ENCODE measurements at places on chromosomes 1 and 21.

DNA sequence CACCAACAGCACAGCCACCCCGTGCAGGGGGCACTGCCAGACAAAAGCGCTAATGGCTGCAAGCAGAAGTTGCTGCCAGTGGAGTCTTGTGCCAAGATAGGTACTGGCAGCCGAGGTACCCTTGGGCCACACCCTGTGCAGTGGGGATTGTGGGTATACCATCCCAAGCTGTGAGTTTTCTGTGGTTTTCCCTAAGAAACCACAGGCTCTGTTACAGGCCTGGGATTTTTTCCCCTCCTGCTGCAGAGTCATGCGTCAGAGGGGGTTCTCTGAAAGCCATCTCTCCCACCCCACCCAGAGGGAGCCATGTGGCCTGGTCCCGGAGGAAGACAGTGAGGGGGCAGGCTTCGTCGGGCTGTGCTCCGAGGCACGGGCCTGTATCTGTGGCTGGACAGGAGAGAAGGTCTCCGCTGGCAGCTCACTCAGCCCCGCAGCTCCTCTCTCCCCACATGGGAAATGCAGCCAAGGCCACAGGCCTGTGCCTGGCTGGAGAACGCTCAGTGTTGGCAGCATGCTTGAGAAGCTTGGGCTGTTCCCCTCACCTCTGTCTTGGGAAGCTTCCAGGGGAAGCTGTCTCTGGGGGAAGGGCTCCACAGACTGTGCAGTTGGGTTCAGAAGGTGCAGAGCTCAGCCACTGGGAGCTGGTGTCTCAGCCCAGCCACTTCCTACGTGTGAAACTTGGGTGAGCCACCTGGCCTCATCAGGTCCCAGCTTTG, 42.5 kb downstream of the NEK2 start:
- DNase-seq, result no peak

DNA sequence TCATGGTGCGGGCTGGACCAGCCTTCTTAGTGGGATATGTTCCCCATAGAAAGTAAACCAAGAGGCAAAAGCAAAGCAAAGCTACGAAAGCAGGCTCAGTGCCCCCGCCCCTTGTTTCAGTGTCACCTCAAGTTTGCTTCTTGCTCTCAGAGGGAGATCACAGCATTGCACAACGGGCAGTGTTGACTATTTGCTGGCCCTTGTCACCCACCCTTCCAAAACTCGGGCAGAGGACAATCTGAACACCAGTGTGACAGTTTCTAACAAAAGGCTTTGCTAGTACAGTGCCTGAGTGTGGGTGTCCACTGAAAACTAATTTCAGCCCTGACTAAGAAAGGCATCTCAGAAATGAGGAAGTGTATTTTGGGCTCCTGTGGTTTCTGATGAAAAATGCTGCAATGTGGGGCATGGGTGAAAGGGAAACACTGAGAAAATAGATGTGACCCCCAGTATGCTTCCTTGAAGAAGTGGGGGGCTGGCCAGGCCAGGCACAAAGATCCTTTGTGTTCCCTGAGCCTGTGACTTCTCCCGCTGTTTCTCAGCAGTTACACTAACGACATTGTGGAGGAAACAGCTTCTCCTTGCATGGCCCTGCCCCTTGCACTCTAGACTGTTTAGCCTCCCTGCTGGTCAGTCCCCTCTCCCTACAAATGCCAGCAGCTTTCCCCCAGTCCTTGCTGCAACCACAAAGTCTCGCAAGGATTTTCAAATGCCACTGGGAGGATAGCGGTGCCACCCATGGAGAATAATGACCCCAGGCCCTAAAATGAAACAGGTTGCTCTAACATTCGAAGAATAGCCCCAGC, 33.3 kb upstream of the KCNE1 start:
- DNase-seq, result peak; percentile 57

DNA sequence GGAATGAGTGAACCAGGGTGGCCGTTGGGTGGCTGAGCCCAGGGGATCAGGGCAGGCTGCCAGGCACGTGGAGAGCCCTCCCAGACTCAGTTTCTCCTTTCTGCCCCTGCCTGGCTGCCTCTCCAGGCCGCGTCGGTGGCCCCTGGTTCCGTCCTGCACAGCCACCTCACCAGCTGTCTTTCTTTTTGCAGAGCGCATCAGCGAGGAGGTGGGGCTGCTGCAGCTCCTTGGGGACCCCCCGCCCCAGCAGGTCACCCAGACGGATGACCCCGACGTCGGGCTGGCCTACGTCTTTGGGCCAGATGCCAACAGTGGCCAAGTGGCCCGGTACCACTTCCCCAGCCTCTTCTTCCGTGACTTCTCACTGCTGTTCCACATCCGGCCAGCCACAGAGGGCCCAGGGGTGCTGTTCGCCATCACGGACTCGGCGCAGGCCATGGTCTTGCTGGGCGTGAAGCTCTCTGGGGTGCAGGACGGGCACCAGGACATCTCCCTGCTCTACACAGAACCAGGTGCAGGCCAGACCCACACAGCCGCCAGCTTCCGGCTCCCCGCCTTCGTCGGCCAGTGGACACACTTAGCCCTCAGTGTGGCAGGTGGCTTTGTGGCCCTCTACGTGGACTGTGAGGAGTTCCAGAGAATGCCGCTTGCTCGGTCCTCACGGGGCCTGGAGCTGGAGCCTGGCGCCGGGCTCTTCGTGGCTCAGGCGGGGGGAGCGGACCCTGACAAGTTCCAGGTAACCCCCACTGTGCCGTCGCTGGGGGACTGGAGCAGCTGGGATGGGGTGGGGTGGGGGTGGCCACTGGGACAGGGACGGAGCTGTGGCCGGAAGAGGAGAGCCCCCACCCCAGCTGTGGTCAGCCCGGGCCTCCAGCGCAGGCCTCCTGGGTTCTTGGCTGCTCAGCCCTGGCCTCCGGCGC, 63.3 kb downstream of the COL18A1 start:
- DNase-seq, result no peak

- no peak for DNase-seq
Observed at GRCh38 chr1:84493747-84494146, 12.4 kb upstream of the SPATA1 start.

DNA sequence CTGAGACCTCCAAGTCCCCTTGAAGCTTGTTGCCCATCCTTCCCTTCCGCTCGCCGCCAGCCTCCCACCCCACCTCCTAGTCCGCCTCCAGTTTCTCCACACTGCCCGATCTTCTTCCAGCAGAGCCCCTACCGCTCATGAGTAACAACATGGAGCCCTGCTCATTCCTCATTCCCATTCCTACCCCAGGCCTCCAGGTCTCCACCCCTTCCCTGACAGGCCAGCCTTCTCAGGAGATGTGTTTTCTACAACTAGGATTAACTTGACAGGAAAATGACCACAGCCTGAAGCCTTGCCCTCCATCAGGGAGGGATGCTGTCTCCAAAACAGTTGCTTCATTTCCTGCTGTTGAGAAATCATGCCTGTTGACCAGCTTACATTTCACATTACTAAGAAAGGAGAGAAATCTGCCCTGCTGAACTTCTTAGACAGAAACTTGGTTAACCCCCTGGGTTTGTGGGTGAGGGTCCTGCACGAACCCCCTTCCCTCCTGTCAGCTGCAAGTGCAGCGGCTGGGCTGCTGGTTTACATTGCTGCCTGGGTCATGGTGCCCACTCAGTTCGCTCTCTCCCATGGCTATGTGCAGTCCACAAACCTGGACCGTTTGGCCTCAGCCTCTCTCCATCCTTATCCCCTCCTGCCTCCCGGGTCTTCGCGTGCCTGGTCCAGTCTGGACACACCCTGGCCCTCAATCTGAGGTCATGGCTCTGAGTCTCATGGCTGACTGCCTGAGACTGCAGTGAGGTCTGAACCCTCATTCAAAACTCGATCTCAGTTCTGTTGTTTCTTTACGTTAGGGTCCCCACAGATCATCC, 16.1 kb upstream of the CHI3L1 start:
- no peak for DNase-seq

DNA sequence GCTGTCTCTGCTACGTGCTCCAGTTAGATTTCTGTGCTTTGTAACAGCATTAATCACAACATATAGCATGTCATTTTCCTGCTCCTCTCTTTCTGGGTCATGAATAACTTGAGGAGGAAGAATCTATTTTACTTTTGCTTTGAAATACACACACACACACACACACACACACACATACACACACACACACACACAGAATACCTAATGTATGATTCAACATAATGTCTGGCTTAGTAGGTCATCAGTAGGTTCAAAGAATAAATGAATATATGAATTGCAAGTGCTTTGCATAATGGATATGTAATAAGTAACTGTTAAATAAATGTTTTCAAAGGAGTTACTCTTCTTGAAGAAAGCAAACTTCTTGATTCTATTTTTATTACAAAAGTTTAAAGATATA, 249.0 kb downstream of the PDE4B start:
- DNase-seq, result no peak

DNA sequence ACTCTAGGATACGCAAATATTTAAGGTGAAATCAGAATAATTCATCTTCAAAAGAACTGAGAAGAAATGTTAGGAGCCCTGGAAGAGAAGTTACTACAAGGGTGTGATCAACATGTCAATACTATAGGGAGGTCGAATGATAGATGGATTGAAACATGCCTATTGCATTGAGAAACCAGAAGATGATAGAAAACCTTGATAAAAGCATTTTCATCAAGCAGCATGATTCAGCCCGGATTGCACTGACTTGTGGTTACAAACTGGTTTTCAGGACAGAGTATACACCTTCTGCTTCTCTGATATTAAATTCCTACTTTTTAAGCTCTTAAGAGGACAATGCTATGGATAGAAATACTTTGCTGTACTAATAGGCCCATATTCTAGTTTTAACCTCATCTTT, 164.2 kb downstream of the FMN2 start:
- no peak for DNase-seq

DNA sequence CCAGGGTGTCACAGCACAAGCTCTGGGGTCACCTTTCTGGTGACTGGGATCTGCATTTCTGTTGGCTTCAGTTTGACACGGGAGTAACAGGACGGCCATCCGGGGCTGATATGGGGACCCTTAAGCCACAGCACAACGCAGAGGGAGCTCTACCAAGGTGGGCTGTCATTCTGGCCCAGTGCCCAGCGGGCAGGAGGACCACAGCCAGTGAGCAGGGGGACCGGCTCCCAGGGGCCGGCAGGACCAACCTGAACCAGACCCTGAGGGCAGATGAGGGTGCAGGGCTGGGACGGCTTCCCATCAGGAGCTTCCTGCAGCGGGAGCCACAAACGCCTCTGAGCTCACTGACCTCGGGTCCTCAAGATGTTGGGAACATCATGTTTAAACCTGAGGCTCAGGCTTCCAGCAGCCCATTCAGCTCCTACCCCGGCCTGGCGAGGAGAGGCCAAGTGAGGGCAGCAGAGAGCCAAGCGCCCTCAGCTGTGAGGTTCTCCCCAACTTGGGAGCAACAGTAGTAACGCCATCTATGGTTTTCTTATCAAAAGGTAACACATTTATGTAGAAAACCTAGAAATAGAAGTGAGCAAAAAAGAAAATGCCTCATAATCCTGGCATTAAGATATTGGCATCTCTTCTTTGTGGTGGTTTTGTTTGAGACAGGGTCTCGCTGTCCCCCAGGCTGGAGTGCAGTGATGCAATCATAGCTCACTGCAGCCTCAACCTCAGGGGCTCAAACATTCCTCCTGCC, 26.8 kb downstream of the TMEM201 start:
- peak; percentile 70 for DNase-seq

- DNase-seq, result no peak
Observed at GRCh38 chr1:96710708-96711477, 10.7 kb upstream of the PTBP2 start.

- no peak for DNase-seq
Observed at GRCh38 chr1:175537571-175537970, 205.8 kb downstream of the TNR start.

- DNase-seq, result no peak
Observed at GRCh38 chr1:217049081-217049480, 325.9 kb upstream of the ESRRG start.

DNA sequence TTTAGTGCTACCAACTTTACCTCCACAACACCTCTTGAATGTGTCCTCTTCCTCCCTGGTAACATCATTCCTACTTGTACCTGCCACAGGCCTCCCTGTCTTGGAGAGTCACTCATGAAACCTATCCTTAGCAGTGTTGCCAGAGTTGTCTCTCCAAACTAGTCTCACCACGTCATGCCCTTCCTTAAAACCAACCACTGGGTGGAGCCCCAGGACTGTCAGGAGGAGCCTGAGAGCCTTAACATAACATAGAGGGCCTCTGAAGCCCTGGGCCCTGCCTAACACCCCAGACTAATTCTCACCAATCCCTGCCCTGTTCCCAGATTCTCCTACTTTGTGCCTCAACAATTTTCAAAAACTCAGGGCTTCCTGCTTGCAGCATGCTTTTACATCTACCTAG, 65.3 kb downstream of the ZNF697 start:
- DNase-seq, result no peak

- DNase-seq, result no peak
Observed at GRCh38 chr1:50783286-50783685, 176.8 kb downstream of the FAF1 start.

- DNase-seq, result no peak
Observed at GRCh38 chr1:24683713-24684162, 40.6 kb downstream of the SRRM1 start.

- no peak for DNase-seq
Observed at GRCh38 chr1:41379738-41380130, 18.5 kb downstream of the FOXO6 start.

DNA sequence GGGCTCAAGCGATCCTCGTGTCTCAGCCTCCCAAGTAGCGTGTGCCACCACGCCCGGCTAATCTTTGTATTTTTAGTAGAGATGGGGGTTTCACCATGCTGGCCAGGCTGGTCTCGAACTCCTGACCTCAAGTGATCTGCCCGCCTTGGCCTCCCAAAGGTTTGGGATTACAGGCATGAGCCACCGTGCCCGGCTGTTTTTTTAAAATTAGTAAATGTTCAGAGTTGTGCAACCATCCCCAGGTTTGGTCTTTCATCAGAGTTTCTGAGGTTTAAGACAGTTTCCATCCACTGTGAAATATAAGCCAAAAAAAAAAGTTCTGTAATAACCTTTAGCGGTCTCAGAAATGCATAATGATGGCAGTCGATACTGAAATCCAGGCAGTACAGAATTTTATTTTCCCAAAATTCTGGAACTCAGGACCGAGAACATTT, 550 bp upstream of the SYT11 start:
- no peak for DNase-seq

- DNase-seq, result no peak
Observed at GRCh38 chr1:25168193-25169071, 63.9 kb downstream of the SYF2 start.

- no peak for DNase-seq
Observed at GRCh38 chr1:121517586-121518230, 332.9 kb downstream of the SRGAP2C start.

DNA sequence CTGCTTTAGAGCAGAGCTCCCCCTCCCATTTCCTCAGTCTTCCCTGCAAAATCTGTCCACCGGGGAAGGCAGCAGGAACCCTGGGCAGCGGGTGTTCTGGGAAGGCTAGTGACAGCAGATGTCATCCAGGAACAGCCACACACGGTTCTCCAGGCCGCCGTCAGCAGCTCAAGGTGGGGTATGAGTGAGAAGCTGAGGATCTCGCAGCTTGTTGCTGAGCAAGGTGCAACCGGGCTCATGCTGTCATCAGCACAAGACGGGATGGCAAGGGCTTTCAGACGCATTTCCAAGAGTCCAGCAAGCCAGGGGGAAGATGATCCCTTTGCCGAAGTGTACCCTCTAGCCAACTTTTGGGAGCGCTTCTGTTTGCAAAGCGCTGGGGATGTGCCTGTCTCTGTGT, 23.0 kb upstream of the SPSB1 start:
- DNase-seq, result no peak

- DNase-seq, result no peak
Observed at GRCh38 chr1:9992910-9993309, 4.1 kb upstream of the RBP7 start.

Measured in germinal center (tissue), 1 donor.